ENCODE measurements at places on chromosomes 6 and 20.

DNA sequence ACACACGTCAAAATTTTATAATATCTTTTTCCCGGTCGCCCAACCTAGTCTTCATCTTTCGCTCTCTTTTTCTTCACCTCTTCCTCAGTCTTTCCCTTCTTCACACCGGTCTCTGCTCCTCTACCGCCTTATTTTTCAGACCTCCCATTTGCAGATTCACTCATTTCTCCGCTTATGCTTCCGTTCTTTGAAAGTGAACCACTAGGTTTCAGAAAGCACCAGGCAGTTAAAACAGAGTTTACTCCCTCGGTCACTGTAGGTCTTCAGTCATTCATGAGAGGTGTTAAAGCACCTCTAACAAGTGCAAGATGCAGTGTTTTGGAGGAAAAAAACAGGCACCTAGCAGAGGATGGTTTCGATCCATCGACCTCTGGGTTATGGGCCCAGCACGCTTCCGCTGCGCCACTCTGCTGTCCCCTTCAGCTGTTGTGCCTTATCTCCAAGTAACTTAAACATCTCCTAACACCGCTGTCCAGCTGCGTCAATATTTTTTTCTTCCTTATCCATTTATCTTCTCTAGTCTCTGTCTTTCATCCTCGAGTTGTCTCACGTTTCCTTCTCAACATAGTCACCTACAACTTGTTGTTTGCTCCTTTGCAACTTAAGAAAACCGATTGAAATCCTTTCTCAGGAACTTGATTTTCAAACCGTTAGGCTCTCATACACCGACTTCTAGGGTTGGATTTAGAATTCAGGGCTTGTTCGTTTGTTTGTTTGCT is 119.7 kb upstream of the ZNF184 start:
- no peak for DNase-seq

- DNase-seq, result no peak
These were observed 8.0 kb upstream of the TUBB2B start for GRCh38 chr6:3235486-3235885.

- no peak for DNase-seq
These were observed 593 bp downstream of the MMP24 start for GRCh38 chr20:35226884-35227681.

- no peak for DNase-seq
These were observed 16.3 kb downstream of the TFAP2B start for GRCh38 chr6:50834929-50835410.
